Fibroblast of skin of back (primary cell): ENCODE measurements at places on chromosomes 4 and X.

- DNase-seq: peak; percentile 58
Measured at GRCh38 chrX:71622576-71623450, 4.5 kb upstream of the CXCR3 start.

DNA sequence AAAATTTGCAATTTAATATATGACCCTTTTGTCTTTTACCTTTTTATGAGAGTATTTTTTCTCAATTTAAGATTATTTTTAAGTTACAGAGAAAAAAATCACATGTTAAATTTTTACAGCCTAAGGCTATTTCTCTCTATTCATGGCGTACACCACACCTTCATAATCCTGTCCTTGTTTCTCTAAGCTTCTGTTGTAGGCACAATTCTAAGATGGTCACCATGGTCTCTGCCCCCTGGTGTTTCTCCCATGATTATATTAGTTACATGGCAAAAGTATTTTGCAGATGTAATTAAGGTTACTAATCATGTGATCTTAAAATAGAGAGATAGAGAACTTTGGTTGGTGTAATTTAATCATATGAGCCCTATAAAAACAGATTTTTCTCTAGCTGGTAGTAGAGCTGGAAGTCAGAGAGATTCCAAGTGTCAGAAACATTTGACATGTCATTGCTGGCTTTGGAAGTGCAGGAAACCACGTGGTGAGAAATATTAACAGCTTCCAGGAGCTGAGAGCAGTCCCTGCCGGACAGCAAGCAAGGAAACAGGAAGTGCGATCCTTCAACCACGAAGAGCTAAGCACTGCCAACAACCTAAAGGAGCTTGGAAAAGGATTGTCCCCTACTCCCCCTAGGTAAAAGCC, 89.8 kb downstream of the EIF4E start:
- DNase-seq: peak; percentile 36

- DNase-seq: no peak
Measured at GRCh38 chr4:67615119-67615518, 56.6 kb downstream of the STAP1 start.

GRCh38 chr4:128725405-128726055, 84.0 kb upstream of the JADE1 start:
- no peak for DNase-seq

GRCh38 chr4:40514497-40514951, 115.1 kb downstream of the RBM47 start:
- no peak for DNase-seq

DNA sequence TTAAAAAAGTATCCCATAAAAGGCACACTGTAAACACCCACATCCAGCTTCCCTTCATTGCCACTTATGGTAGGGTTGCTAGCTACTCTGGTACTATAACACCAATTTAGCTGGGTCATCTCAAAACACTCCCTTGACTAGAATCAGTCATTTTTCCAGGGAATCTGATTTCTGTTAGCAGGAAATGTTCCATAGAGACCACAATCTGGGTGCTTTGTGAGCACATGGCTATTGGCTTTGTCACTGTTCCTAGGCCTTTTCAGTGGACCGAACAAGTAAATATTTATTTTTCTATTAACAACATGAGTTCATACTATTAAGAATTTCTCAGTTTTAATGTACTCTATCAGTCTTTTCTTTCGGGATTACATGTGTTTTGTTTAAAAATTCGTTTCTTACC, 404.7 kb upstream of the GNPDA2 start:
- DNase-seq: no peak

GRCh38 chr4:87058356-87059073, 123.7 kb downstream of the AFF1 start:
- DNase-seq: no peak

- no peak for DNase-seq
Measured at GRCh38 chr4:70280567-70280966, 38.2 kb downstream of the CSN3 start.

GRCh38 chr4:3405176-3405575, 36.6 kb upstream of the HGFAC start:
- peak; percentile 68 for DNase-seq

DNA sequence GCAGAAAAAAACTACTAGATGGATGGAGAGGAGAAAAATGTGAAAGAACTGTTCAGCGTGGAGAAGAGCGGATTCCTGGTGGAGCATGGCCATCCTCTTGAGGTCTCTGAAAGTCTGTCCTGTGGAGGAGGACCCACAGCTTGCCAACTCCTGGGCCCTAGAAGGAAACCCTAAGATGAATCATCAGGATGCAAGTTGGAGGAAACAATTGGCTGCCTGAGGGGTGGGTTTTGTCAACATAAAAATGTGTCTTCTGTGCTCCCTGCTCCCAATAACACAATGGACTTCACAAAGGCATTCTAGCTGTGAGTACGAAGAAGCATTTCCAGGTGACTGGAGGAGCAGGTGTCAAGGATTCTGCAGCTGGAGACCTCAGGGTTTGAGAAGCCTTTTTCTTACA, 37.2 kb downstream of the CNGA2 start:
- DNase-seq: no peak

DNA sequence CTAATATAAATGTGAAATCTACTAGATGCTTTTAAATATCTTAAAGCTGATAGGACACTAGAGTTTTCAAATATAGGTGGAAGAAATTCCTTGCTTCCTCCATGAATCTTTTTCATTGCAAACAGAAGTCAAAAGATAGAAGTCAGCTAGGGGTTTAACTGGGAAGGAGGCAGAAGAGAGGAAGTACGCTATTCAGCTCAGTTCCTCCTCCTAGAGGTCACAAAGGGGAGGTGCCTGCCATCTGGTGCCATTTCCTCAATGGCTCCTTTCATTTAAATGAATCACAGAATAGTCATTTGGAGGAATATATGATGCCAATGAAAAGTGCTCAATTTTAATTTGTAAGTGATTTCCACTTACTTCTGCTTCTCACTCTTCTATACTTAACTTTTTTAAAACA, 8.5 kb downstream of the COL25A1 start:
- DNase-seq: no peak

GRCh38 chr4:42417550-42417949, 20.3 kb downstream of the SHISA3 start:
- peak; percentile 78 for DNase-seq

- peak; percentile 63 for DNase-seq
Measured at GRCh38 chr4:66294638-66295037, 624.3 kb upstream of the EPHA5 start.

GRCh38 chr4:130545596-130545995, 1449.6 kb downstream of the C4orf33 start:
- no peak for DNase-seq
